ENCODE measurements at places on chromosomes 12 and 14.

DNA sequence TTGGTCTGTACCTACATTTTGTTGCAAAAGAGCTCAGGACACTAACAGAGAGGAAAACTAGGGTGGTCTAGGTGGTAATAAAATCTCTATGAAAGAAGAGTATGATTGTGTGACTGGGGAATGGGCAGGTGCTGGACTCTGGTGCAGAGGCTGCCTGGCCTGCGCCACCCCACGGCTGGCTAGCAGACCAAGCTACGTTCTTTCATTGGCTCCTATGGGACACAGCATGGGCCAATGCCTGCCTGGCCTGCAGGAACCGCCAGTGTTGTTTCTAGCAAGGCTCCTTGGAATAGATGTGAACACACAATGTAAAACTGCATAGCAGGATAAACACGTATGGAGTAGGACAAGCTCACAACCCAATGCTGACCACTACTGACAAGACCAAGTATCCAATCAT lies 51.7 kb upstream of the CORO1C start:
- no peak for DNase-seq

DNA sequence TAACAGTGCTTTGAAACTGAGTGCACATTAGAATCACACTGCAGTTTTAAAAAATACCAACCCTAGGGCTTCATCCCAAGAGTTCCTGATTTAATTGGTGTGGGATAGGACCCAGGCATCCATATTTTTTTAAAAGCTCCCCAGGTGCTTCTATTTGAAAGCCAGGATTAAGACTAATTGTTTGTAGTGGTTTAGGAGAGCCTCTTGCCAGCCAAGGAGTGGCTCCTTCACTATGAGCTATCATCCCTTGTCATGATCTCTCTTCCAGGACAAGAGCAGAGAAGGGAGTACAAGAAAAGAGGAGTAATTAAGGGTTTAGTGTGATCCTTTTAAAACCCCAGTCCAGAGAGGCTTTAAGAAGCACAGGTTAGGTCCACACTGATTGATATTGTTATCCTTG lies 178.0 kb downstream of the CAND1 start:
- no peak for DNase-seq

- no peak for DNase-seq
These were observed 90.6 kb upstream of the PWP1 start for GRCh38 chr12:107594995-107595394.

- DNase-seq = no peak
These were observed 188.2 kb downstream of the PLCZ1 start for GRCh38 chr12:18549598-18549997.

GRCh38 chr14:101961011-101961721 lies 3.2 kb upstream of the DYNC1H1 start:
- peak; percentile 62 for DNase-seq

DNA sequence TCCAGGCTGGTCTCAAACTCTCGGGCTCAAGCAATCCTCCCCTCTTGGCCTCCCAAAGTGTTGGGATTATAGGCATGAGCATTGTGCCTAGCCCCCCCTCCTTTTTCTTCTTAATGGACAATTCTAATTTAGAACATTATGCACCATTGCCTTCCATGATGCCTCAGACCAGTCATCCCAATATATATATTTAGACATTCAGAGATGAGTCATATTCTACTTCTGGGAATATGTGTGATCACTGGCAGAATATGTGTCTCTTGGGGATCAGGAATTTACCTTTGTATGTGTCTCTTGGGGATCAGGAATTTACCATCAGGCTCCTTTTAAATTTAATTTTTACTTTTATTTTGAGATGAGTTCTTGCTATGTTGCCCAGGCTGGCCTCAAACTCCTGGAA lies 7.5 kb upstream of the CCDC177 start:
- DNase-seq = no peak

- DNase-seq = no peak
These were observed 296.4 kb downstream of the ADAMTS20 start for GRCh38 chr12:43255522-43256111.

- no peak for DNase-seq
These were observed 1.5 kb downstream of the KDM2B start for GRCh38 chr12:121579190-121579791.

- DNase-seq = no peak
These were observed 74.9 kb downstream of the PPP2R5E start for GRCh38 chr14:63468294-63468693.

GRCh38 chr12:124779161-124780141 lies 84.2 kb downstream of the SCARB1 start:
- DNase-seq = no peak

DNA sequence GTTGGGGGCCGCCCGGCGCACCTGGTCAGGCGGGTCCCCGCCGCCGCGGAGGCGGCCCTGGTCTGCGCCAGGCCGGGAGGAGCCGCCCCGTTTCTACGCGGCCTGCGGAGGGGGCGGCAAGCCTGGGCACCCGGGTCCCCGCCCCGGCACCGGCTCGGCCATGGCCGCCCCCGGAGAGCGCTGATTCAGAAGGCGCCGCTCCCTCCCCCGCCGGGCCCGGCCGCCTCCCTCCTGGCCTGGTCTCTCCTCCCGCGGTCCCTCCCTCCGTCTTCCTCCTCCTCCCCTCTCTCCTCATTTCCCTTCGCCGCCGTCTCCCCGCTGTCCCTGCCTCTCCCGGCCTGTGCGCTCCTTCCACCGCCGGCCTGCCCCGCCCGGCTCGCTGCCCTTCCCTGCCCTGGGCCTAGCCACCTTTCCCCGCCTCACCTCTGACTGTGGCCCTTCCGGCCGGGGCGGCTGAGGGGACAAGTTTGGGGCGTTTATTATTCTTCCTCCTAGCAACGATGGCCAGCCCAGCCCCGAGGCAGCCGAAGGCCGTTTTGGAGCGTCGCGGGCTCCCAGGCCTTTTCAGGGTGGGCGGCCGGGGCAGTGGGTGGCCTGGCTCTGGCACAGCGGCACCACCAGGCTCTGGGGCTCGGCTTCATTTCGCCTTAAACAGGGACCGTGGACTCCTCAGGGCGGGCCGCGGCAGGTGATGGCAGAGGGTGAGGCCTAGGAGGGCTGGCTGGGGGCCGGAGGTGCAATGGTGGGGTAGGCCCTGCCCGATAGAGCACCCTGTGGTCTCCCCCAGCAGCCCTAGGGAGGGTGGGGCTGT lies 768 bp downstream of the CEP170B start:
- no peak for DNase-seq

GRCh38 chr12:42615006-42615405 lies 25.5 kb upstream of the PRICKLE1 start:
- no peak for DNase-seq

- no peak for DNase-seq
These were observed 33.5 kb downstream of the TSHR start for GRCh38 chr14:80988735-80989429.

- DNase-seq = no peak
These were observed 27.9 kb upstream of the CCDC60 start for GRCh38 chr12:119306593-119306992.

GRCh38 chr14:79670811-79671210 lies 540.5 kb downstream of the DIO2 start:
- no peak for DNase-seq

GRCh38 chr12:122862872-122863701 lies 27.8 kb downstream of the HIP1R start:
- no peak for DNase-seq

DNA sequence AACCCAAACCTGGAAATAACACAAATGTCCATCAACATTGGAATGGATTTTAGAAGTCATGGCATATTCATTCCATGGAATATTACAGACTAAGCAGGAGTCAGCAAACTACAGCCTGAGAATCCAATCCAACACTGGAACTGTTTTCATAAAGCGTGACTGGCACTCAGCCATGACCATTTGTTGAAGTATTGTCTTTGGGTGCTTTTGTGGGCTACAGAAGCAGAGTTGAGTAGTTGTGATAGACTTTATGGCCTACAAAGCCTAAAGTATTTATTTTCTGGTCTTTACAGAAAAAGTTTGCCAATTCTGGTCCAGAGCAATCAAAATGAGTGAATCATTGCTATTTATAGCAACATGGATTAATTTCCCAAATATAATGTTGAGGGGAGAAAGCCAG lies 34.5 kb upstream of the FRS2 start:
- no peak for DNase-seq

- no peak for DNase-seq
These were observed 5.0 kb downstream of the SLC8B1 start for GRCh38 chr12:113329791-113330417.

DNA sequence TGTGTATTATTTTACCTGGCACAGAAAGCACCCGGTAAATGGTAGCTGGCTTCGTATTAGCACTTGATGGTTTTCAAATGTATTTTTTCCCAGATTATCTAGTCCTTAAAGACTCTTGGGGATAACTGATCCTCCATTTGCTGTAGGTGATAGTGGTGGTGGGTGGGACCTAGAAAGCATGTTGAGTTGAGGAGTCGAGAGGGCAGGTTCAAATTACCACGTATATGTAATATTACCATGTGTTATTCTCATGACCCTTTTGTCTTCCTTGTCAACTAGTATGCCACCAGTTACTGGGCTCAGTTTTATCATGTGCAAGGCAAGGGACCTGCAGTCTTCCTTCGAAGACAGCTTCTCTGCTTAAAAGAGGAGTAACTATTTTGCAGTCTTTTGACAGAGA lies 1.8 kb downstream of the GLRX5 start:
- no peak for DNase-seq

- DNase-seq = no peak
These were observed 21.6 kb downstream of the NCOR2 start for GRCh38 chr12:124545508-124546418.

DNA sequence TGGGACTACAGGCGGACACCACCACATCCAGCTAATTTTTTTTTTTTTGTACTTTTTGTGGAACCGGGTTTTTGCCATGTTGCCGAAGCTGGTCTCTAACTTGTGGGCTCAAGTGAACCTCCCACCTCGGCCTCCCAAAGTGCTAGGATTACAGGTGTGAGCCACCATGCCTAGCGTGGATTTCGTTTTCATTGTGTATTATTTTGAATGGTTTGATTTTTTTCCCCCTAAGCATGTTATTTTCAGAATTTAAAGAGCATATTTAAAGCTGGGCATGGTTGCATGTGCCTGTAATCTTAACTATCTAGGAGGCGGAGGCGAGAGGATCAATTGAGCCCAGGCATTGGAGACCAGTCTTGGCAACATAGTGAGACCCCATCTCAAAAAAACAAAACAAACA lies 13.1 kb downstream of the TMEM63C start:
- no peak for DNase-seq

GRCh38 chr12:76206039-76206676 lies 121.7 kb upstream of the NAP1L1 start:
- DNase-seq = no peak

All from stimulated activated CD4-positive, alpha-beta T cell treated with anti-CD3 and anti-CD28 coated beads, TNF-alpha, amount 100 ng/mL, for 1 hour (primary cell).